Prostate gland (tissue), 2 donors: ENCODE measurements at places on chromosomes 12 and 14. TPM values are rescaled to one million over a fixed set of nuclear protein-coding genes. Genes with fewer than 3 reads are reported as not detected.
A peak's percentile ranks its signal among the peaks of the same experiment; 100 is the strongest.

JAG2 gene
- total RNA-seq: 26.8 TPM

SYNE3 gene
- total RNA-seq: 3.4 TPM

IFNG-AS1 gene
- total RNA-seq: not detected

TOX4 gene
- total RNA-seq: 58.2 TPM

FBLN5 gene
- 125 TPM for total RNA-seq

GRIP1 gene
- total RNA-seq: 19.5 TPM

GYS2 gene
- total RNA-seq: not detected

GRCh38 chr12:121796855-121797751 lies 3.6 kb upstream of the RHOF start:
- peak; percentile 94 for DNase-seq
- H3K27me3 ChIP-seq: no peaks in the 10 kb centered on the region
- H3K4me3 ChIP-seq: peak overlapping the region; percentile 7
- peaks cover 43% of the 10 kb centered on the region for H3K4me1 ChIP-seq

DNA sequence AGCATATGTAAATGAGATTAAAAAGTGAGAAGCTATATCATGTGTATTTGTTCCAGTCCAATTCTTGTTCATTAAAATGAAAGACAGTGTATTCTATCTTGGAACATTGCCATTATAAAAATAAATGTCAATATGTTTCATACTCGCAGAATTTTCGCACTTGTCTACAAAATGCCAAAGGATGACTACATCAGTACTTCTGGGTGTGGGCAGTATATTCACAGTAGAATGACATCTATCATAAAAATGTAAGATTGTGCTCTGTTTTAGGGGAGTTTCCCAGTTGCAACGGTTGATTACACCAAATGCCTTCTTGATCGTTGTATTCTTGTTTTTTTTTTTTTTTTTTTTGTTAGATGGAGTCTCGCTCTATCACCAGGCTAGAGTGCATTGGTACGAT lies 292.3 kb upstream of the E2F7 start:
- H3K36me3 ChIP-seq: no peaks in the 10 kb centered on the region
- no peaks in the 10 kb centered on the region for H3K4me1 ChIP-seq
- DNase-seq: no peak
- no peaks in the 10 kb centered on the region for H3K27me3 ChIP-seq
- H3K4me3 ChIP-seq: no peak overlapping the region

GRCh38 chr12:22100958-22101748 lies 55.1 kb downstream of the CMAS start:
- no peak overlapping the region for H3K4me3 ChIP-seq
- H3K36me3 ChIP-seq: no peaks in the 10 kb centered on the region
- no peak overlapping the region for H3K27ac ChIP-seq
- no peaks in the 10 kb centered on the region for H3K4me1 ChIP-seq

DNA sequence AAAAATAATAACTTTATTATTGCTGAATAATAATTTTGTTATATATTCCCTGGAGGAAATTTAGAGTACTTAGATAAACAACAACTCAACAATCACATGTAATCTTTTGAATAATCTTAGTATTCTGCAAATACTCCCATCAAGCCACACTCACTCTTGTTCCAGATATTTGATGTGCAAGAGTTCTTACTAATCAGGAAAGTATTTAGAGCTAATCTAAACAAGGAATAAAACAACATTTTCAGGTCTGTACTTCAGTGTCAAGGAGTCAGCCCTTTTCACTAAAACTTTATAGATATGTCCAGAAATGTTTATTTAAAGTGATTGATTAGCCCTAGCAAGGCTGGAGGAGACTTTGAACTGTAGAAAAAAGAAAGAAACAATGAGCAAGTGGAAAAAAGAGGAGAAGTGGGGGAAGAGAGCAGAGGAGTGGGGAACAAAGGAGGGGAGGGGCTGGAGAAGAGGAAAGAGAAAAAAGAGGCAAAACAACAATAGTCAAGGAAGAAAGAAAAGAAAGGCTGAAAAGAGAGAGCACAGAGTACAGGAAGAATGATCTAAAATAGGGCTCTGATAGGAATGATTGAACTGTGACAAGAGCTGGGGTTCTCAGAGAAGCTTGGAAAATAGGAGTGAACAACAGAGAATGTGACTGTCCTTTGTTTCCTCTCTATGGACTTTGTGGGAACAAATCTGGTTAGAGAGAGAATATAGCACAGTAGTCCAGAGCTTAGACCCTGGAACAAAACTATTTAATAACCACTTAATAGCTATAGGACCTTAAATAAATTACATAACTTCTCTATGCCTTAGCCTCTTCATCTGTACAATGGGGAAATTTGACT lies 238.7 kb downstream of the AKAP6 start:
- H3K4me3 ChIP-seq: no peak overlapping the region
- peaks cover 3% of the 10 kb centered on the region for H3K4me1 ChIP-seq
- H3K27ac ChIP-seq: no peak overlapping the region

GRCh38 chr14:67798731-67799130 lies 17.7 kb downstream of the ZFYVE26 start:
- H3K27ac ChIP-seq: no peak overlapping the region
- no peak overlapping the region for H3K4me3 ChIP-seq
- H3K4me1 ChIP-seq: no peaks in the 10 kb centered on the region
- DNase-seq: no peak

- no peaks in the 10 kb centered on the region for H3K27me3 ChIP-seq
- H3K36me3 ChIP-seq: no peaks in the 10 kb centered on the region
- no peaks in the 10 kb centered on the region for H3K4me1 ChIP-seq
- no peak for DNase-seq
- H3K27ac ChIP-seq: no peak overlapping the region
- no peak overlapping the region for H3K4me3 ChIP-seq
Measured at GRCh38 chr12:40336573-40337199, 111.9 kb downstream of the LRRK2 start.

GRCh38 chr12:51941011-51941581 lies 10.4 kb upstream of the ACVR1B start:
- no peak overlapping the region for H3K27ac ChIP-seq
- no peaks in the 10 kb centered on the region for H3K36me3 ChIP-seq
- no peaks in the 10 kb centered on the region for H3K4me1 ChIP-seq
- H3K27me3 ChIP-seq: no peaks in the 10 kb centered on the region

DNA sequence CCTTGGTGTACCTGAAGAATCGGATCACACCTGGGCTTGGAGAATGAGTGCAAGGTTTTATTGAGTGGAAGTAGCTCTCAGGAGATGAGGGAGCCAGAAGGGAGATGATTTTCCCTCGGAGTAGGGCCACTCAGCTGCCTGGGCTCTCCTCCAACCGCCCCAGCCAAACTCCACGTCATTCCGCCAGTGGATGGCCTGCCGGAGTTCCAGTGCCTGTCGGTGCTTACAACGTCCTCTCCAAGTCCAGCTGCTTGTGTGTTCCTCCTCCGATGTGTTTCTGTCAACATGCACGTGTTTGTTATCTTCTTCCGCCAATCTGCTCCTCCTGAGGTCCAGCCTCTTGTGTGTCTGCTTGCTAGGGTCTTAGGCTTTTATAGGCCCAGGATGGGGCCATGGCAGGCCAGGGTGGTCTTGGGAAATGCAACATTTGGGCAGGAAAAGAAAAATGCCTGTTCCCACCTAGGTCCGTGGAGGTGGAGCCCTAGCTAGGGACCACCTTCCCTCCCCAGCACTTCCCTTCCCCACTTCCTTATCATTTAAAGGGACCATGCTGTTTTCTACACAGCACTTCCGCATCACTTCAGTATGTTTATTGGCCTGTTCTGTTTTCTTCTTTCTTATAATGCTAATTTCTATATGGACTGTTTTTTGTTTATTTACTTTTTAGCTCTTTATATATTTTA lies 343.2 kb downstream of the PDZRN4 start:
- no peaks in the 10 kb centered on the region for H3K4me1 ChIP-seq
- H3K36me3 ChIP-seq: no peaks in the 10 kb centered on the region
- H3K27me3 ChIP-seq: no peaks in the 10 kb centered on the region
- H3K27ac ChIP-seq: no peak overlapping the region
- no peak for DNase-seq

DNA sequence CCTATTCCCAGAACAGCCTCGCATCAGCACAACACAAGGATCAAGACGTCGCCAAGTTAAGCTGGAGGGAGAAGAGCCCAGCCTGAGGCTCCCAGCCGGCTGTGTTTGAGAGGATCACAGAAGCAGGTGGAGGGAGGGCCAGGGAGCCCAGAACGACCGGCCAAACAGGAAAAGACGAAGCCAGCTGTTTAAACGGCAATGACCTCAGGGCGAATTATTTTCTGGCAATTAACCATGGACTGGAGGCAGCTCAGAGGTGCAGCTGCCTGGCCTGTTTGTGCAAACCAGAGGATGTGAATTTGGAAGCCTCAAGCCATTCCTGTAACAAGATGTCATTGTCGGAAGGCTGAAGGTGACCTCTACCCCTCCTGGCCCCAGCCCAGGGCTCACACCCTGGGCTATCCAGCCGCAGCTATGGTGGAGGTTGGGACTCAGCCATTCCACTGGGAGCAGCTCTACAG lies 175.8 kb upstream of the PRMT8 start:
- no peaks in the 10 kb centered on the region for H3K27me3 ChIP-seq
- DNase-seq: peak; percentile 88
- no peaks in the 10 kb centered on the region for H3K36me3 ChIP-seq
- no peak overlapping the region for H3K27ac ChIP-seq

DNA sequence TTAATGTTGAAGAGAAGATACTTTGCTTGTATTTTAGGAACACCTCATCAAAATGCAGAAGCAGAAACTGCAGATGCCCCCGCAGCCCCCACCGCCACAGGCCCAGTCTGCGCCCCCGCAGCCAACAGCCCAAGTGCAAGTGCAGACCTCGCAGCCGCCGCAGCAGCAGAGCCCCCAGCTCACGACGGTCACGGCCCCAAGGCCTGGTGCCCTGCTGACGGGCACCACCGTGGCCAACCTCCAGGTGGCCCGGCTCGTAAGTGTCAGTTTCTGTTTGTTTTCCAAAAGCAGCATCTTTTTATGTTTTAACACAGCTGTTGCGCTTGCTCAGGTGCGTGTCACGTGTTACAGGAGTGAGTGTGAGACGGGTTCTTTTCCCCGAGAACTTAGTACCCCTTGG lies 79.5 kb downstream of the DDX51 start:
- no peak for DNase-seq
- no peak overlapping the region for H3K4me3 ChIP-seq
- H3K36me3 ChIP-seq: peaks cover 10% of the 10 kb centered on the region

DNA sequence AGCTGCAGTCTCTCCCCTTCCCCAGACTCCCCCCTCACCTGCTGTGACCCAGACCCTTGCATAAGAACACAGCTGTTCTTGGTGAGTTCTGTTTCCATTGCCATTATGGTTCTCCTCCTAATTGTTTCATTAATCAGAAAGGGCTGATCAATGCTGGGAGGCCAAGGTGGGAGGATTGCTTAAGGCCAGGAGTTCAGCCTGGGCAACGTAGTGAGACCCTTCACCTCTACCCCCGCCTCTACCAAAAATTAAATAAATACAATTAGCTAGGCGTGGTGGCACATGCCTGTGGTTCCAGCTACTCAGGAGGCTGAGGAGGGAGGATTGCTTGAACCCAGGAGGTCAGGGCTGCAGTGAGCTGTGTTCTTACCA lies 17.2 kb upstream of the FAIM2 start:
- H3K4me1 ChIP-seq: no peaks in the 10 kb centered on the region
- H3K27me3 ChIP-seq: no peaks in the 10 kb centered on the region
- no peak overlapping the region for H3K4me3 ChIP-seq
- DNase-seq: no peak

GRCh38 chr12:29883941-29884554 lies 100.3 kb upstream of the TMTC1 start:
- no peaks in the 10 kb centered on the region for H3K27me3 ChIP-seq
- H3K4me3 ChIP-seq: no peak overlapping the region
- DNase-seq: no peak
- no peak overlapping the region for H3K27ac ChIP-seq

- DNase-seq: no peak
- H3K4me3 ChIP-seq: no peak overlapping the region
- peak overlapping the region; percentile 5 for H3K27ac ChIP-seq
- H3K4me1 ChIP-seq: peaks cover 9% of the 10 kb centered on the region
- H3K36me3 ChIP-seq: no peaks in the 10 kb centered on the region
Measured at GRCh38 chr12:12582895-12583303, 20.2 kb upstream of the DUSP16 start.

DNA sequence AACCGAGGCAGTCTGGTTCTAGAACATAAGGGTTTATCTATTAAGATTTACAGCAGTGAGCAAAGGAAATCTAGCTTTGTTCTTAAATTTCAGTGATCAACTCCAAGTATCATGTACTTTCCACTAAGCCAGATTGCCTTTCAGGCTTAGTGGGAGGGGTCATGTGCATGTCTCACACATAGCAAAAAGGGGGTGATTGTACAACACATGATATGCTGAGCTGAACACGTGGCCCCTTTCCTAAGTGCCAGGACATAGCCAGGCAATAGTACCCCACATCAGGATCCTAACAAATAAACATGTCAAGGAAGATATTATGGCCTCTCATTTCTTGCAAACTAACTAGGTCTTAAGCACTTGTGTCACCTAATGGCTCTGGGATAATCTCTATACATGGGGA lies 347.2 kb downstream of the C12orf75 start:
- no peak overlapping the region for H3K4me3 ChIP-seq
- no peaks in the 10 kb centered on the region for H3K27me3 ChIP-seq
- H3K36me3 ChIP-seq: no peaks in the 10 kb centered on the region
- no peak for DNase-seq
- H3K27ac ChIP-seq: no peak overlapping the region
- peaks cover 4% of the 10 kb centered on the region for H3K4me1 ChIP-seq

DNA sequence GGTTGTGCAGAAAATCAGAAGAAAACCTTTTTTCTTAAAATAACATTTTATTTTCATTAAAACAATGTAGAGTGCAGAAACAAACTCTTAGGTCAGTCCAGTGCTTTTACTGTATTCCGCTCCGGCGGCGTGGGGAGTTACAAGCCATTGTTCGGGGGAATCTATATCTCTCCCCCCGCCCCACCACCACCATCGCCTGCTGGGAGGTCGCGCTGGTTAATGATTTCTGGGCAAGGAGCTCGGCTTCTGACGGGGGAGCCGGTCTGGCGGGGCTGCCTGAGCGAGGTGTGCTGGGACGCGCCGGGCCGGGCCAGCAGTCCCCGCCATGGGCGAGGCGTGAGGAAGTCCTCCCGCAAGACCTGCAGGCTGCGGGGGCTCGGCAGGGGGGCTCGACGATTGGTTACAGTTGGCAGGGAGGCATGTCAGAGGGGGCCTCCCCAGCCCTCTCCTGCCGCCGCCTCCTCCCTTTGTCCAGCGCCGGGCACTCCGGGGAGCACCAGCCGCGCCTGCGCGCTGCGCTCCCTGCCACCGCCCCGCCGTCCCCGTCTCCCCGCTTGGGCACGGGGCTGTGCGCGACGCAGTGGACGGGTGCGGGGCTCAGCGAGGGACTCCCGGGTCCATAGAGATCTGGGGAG lies 1.0 kb upstream of the DUSP6 start:
- H3K27ac ChIP-seq: peak overlapping the region; percentile 95
- no peaks in the 10 kb centered on the region for H3K27me3 ChIP-seq
- peak; percentile 68 for DNase-seq
- peaks cover 8% of the 10 kb centered on the region for H3K4me1 ChIP-seq
- no peaks in the 10 kb centered on the region for H3K36me3 ChIP-seq
